ENCODE measurements at places on chromosomes 4 and X.
A peak's percentile ranks its signal among the peaks of the same experiment; 100 is the strongest.

DNA sequence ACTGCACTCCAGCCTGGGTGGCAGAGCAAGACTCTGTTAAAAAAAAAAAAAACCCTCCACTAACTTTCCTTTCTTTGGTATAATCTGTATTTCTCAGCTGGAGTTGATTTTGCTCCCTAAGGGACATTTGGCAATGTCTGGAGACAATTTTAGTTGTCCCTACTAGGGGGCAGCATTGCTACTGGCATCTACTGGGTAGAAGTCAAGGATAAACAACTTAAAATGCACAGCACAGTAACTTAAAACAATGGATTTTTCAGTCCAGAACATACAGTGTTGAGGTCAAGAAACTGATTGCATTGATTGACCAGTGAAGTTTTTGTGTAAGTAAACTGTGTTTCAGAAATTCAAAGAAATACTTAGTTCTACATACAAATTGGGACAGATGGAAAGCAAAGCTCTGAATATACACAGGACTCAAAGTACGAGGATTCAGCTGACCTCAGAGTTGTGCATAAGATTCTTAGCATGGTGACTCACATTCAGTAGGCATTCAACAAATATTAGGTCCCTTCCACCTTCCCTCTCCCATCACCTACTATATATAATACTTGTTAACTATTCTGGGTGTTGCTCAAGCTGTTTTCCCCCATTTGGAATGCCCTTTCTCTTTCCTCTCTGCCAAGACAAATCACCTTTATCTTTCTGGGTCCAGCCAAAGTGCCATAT is 8.8 kb downstream of the DDX53 start:
- no peak for DNase-seq

DNA sequence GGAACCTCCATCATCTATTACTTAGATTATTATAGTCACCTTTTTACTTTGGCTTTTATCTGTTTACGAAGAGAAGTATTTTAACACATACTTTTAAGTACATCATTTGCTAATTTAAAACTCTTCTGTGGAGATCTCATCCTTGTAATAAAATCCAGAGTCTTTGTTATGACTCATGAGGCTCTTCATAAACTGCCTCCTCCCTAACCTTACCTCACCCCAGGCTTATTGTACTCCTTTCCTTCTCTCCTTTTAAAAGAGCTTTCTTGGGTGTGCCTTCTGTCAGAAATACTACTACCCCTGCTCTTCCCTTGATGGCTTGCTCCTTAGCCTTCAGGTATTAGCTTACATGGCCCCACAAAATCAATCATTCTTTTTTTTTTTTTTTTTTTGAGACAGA is 6.6 kb downstream of the ARL9 start:
- DNase-seq: no peak

- peak; percentile 72 for DNase-seq
Measured at GRCh38 chrX:129980540-129981199, 1.8 kb upstream of the BCORL1 start.

DNA sequence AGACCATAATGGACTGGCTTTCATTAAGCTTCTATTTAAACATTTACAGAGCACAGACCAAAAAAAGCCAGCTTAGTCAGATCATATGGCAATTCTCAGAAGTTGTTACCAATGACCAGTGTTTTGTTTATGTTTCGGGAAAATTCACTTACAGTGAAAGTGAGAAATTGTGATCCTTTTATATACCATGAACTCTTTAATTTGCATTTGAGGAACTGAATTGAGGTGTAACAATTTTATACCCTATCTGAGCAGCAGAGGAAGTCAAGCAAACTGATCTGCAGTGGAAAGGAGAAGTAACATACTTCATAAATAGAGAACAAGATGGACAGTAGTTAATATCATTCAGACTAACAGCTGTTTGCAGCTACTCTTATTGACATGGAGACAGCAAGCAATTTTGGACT is 97.1 kb downstream of the TMA16 start:
- DNase-seq: no peak

GRCh38 chrX:12210196-12210815 is 72.0 kb downstream of the FRMPD4 start:
- DNase-seq: peak; percentile 49

DNA sequence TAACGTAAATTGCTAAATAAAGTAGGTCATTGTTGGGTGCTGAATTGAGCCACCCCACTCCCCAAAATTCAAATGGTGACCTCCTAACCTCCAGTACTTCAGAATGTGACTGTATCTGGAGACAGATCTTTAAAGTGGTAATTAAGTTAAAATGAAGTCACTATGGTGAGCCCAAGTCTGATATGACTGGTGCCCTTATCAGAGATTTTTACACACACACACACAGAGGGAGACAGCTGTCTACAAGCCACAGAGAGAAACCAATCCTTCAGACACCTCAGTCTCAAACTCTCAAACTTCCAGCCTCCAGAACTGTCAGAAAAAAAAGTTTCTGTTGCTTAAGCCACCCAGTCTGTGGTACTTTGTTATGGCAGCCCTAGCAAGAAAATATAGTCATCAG is 879.2 kb upstream of the INTU start:
- no peak for DNase-seq

GRCh38 chr4:71473541-71474240 is 134.9 kb downstream of the SLC4A4 start:
- no peak for DNase-seq

- no peak for DNase-seq
Measured at GRCh38 chrX:119486745-119487144, 18.5 kb downstream of the SLC25A5 start.

GRCh38 chr4:26700110-26700509 is 116.2 kb downstream of the TBC1D19 start:
- DNase-seq: no peak

- no peak for DNase-seq
Measured at GRCh38 chr4:28402751-28403150, 1542.1 kb downstream of the STIM2 start.

GRCh38 chrX:3026074-3026815 is 15.0 kb upstream of the ARSF start:
- DNase-seq: no peak

GRCh38 chrX:136250191-136251040 is 784 bp downstream of the MAP7D3 start:
- DNase-seq: no peak

- DNase-seq: no peak
Measured at GRCh38 chrX:119817130-119817690, 25.8 kb upstream of the RPL39 start.

DNA sequence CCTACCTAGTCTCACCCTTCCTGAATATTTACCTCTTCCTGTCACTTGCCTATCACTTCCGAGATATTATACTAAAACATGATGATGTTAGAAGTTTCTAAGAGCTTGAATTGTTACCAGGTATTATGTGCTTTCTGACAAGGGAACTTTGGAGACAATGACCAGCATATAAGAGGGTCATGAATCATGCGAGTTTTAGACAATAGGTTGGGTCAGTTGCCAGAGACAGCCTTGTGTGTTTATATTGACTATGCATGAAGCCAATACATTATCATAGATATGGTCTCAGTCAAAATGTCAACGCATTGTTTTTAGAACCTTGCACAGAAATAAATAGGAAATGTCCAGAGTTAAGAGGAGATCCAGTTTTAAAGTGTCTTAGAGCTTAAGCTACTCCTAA is 116.8 kb downstream of the KLHL4 start:
- DNase-seq: no peak

DNA sequence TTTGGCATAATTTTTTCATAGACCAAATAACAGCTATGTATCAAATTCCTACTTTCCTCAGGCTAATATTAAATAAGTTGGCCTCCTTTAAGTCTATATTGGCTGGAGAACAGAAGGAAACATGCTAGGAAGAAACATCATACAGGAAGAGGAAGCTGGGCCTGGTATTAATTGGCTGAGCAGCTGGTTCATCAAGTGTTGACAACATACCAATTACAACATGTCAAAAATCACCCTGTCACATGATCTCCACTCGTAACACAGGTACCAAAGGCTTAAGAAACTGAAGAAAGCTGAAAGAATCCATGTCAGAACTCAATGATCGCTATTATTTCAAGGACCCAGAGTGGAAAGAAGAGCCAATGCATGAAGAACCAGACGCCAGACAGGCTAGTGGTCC is 10.5 kb downstream of the WDFY3 start:
- no peak for DNase-seq

GRCh38 chrX:153669901-153670731 is 3.5 kb downstream of the PNCK start:
- no peak for DNase-seq

- DNase-seq: no peak
Measured at GRCh38 chr4:34636623-34637022, 1607.7 kb downstream of the ARAP2 start.

GRCh38 chrX:107324493-107325310 is 118.3 kb downstream of the DNAAF6 start:
- DNase-seq: peak; percentile 56

DNA sequence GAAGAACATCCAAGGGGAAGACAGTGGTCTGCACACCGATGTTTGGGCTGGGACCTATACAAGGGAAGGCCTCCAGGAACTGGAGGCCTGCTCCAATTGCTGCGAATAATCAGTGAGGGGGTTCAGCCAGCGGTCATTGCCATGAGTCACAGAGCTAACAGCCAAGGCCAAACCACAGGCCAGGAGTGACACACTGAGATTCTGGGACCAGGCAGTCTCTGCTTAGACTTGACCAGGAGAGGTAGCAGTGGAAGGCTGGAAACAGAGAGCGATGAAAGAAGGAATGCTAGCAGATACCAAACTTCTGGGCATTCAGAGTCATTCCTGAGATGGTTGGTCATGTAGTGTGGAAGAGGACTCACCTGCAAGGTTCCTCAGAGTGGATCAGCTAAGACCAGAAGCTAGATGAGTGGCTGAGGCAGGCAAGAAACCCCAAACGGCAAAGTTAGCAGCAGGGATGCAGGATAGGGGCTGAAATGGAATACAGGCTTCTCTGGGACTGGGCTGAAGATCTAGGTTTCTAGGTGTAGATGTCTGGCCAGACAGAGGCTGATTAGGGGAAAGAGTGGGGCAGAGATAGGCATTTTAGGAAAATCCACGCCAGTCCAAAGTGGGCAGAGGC is 54.7 kb downstream of the CNGA2 start:
- peak; percentile 86 for DNase-seq

GRCh38 chrX:74551934-74552333 is 62.5 kb downstream of the RLIM start:
- no peak for DNase-seq

DNA sequence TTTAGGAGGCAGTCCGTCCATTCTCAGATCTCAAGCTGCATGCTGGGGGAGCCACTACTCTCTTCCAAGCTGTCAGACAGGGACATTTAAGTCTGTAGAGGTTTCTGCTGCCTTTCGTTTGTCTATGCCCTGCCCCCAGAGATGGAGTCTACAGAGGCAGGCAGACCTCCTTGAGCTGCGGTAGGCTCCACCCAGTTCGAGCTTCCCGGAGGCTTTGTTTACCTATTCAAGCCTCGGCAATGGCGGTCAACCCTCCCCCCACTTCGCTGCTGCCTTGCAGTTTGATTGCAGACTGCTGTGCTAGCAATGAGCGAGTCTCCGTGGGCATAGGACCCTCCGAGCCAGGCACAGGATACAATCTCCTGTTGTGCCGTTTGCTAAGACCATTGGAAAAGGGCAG is 10.7 kb upstream of the ADH5 start:
- DNase-seq: no peak

GRCh38 chrX:80246271-80246670 is 174.0 kb upstream of the TENT5D start:
- no peak for DNase-seq

- DNase-seq: no peak
Measured at GRCh38 chrX:106898462-106898861, 4.7 kb downstream of the RIPPLY1 start.

DNA sequence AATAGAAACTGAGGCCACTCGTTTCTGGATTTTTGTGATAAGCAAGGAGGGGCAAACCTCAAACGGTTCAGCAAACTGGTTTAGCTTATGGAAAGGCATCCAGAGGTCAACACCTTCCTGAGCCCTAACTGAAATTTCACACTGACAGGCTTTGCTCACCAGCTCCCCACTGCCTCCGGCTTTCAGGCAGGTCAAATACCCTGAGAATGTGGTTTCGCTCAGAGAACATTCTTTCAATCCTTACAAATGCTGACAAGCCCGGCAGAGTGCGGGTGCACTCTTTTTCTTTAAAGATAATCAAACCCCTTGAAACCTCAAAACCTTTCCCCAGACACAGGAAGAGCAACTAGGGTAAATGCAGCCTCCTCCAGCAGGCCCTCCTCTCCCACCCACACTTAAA is 41.5 kb downstream of the CD40LG start:
- DNase-seq: no peak

DNA sequence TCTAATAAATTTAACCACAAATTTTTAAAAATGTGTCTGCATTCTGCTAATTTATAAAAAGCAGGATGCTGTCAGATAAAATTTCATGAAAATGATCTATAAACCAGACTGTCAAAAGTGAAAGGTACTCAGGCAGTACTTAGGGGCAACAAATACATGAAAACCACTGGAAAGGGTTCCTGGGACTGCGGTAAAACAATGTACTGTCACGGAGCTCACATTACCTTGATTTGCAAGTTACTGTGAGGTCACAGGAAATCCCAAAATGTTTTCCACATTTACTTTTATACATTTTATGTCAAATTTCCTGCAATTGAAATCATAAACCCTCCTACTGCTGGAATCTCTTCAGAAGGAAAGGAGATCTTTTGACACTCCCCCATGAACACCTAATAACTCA is 45.3 kb downstream of the SHISA3 start:
- no peak for DNase-seq

DNA sequence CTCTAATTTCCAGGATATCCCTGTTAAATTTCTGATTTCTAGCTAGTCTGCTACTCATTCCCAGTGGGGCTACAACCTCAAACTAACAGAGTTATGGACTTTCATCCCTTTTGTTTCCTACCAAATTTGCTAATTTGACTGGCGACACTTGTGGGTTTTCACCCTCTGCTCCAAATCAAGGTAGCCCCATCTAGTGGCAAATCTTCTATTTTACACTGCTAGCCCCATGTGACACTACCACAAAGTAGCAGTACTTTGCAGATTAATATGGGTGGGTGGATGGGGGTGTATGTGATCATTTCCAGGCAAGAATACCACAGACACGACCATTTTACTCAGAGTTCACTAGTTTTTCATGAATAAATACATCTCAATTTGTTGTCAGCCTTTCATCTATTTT is 150.3 kb downstream of the MSL3 start:
- no peak for DNase-seq

- no peak for DNase-seq
Measured at GRCh38 chr4:20119141-20119540, 132.6 kb upstream of the SLIT2 start.

GRCh38 chrX:109350551-109350950 is 131.3 kb downstream of the GUCY2F start:
- DNase-seq: no peak

GRCh38 chr4:111838406-111838930 is 306.8 kb upstream of the FAM241A start:
- DNase-seq: no peak

Data from femur (tissue), 1 donor.